ENCODE measurements at places on chromosomes 1 and 21. TPM values are rescaled to one million over a fixed set of nuclear protein-coding genes. Genes with fewer than 3 reads are reported as not detected.

C2CD2 gene
- 8.2 TPM for total RNA-seq

HCRTR1 gene
- total RNA-seq: not detected

CRP gene
- total RNA-seq: not detected

BCL10 gene
- 50.0 TPM for total RNA-seq

UMODL1 gene
- total RNA-seq: 0.42 TPM

NPHS2 gene
- total RNA-seq: not detected

KRTAP21-2 gene
- not detected for total RNA-seq

PALMD gene
- not detected for total RNA-seq

FAM163A gene
- 0.17 TPM for total RNA-seq

DENND2D gene
- total RNA-seq: 60.7 TPM

PODN gene
- not detected for total RNA-seq

CNR2 gene
- not detected for total RNA-seq

ACKR1 gene
- total RNA-seq: not detected

CD1E gene
- total RNA-seq: not detected

AIRE gene
- 0.16 TPM for total RNA-seq

BLACAT1 gene
- not detected for total RNA-seq

LCK gene
- 188 TPM for total RNA-seq

DCLRE1B gene
- total RNA-seq: 6.8 TPM

CAPN9 gene
- total RNA-seq: not detected

AMPD1 gene
- total RNA-seq: not detected

RAB3B gene
- total RNA-seq: not detected

SPRR4 gene
- total RNA-seq: not detected

LEPR gene
- total RNA-seq: 0.59 TPM

XCL1 gene
- 0.22 TPM for total RNA-seq

DTL gene
- 0.64 TPM for total RNA-seq

TNFSF4 gene
- 0.33 TPM for total RNA-seq

SPRR2E gene
- not detected for total RNA-seq

CASZ1 gene
- 22.8 TPM for total RNA-seq

APOBEC4 gene
- not detected for total RNA-seq

AADACL3 gene
- not detected for total RNA-seq

PLA2G2C gene
- not detected for total RNA-seq

OR2T11 gene
- not detected for total RNA-seq

RO60 gene
- 46.1 TPM for total RNA-seq

TNNI3K gene
- total RNA-seq: 0.60 TPM

DISP3 gene
- total RNA-seq: 0.55 TPM

NUP210L gene
- 0.03 TPM for total RNA-seq

CELA2A gene
- not detected for total RNA-seq

CTSS gene
- 83.5 TPM for total RNA-seq

KRTAP12-1 gene
- total RNA-seq: not detected
